ENCODE measurements at places on chromosomes 11 and 22.
A peak's percentile ranks its signal among the peaks of the same experiment; 100 is the strongest.

- no peak for DNase-seq
These were observed 29.4 kb upstream of the TTC36 start for GRCh38 chr11:118497831-118498230.

GRCh38 chr22:46842606-46843005, 80.2 kb downstream of the TBC1D22A start:
- DNase-seq = no peak

GRCh38 chr11:16178273-16178672, 178.1 kb downstream of the SOX6 start:
- no peak for DNase-seq

DNA sequence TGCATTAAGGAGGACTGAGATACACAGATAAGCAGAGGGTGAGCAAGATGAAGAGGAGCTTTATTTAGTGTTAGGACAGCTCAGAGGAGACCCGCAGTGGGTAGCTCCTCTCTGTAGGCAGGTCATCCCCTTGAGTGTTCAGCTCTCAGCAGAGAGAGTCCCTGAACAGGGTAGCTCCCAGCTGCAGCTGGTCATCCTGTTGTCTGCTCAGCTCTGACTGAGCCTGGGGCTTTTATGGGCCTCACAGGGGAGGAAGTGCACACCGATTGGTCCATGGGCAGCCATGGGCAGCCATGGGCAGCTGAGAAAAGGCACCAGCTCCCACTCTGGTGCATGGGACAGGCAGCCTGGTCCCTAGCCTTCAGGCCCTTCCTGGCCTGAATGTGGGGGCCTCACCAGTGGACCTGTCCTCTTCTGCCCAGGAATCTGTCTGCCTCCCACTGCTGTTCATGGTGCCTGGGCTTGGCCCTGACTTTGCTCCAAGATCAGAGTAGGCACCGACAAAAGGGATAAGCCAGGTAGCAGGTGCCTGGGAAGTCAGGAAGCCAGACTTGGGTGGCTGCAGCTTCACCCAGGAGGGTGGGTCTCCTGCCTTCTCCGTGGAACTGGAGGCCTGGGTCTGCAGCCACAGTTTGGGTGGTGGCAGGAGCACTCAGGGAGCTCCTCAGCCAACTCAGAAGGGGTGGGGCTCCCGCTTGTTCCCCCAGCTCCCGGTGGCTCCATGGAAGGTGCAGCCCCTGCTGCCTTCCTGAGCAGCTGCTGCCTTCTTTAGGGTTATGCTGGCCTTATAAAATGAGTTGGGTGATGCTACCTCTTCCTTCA, 54.7 kb downstream of the MYEOV start:
- DNase-seq = no peak

DNA sequence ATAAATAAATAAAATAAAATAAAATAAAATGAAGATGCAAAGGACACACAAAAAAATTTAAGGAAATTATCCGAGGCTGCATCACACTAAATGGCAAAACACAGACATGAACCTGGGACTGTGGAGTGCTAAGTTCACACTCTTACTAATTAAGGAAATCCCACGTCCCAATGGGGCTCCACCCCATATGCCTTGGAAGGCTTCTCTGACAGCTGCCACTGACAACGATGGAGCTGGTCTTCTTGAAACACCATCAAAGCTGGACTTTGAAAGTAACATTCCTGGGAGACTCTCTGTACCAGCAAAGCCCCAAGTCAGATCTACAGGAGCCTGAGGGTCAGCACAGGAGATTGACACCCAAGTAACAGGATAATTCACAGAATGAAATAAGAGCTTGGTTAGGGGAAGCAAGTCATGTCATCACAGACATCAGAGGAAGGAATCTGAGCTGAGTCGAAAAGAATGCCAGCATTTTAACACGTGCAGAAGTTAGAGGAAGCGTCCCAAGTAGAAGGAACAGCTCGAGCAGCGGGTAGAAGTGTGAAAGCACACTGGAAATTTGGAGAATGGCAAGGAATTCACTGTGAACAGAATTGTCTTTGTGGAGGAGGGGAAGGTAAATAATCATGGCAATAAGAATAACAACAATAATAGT, 13.8 kb downstream of the TPST2 start:
- DNase-seq = no peak

DNA sequence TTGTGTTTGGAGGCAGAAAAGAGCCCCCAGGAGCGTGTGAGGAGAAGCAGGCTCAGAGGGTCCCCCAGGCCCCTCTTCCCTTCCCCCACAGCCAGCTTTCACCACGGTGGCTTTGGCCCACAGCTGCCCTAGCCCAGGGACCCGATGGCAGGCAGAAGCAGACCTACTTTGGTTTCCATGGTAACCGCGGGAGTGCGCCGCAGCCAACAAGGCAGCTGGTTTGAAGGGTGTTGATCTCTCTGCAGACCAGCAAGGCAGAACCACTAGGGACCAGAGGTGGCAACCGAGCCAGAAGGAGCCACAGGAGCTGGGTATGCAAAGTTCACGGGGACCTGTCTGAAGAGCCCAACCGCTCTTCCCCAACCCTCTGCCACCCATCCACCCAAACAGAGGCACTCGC, 69.4 kb downstream of the BUD13 start:
- peak; percentile 72 for DNase-seq

DNA sequence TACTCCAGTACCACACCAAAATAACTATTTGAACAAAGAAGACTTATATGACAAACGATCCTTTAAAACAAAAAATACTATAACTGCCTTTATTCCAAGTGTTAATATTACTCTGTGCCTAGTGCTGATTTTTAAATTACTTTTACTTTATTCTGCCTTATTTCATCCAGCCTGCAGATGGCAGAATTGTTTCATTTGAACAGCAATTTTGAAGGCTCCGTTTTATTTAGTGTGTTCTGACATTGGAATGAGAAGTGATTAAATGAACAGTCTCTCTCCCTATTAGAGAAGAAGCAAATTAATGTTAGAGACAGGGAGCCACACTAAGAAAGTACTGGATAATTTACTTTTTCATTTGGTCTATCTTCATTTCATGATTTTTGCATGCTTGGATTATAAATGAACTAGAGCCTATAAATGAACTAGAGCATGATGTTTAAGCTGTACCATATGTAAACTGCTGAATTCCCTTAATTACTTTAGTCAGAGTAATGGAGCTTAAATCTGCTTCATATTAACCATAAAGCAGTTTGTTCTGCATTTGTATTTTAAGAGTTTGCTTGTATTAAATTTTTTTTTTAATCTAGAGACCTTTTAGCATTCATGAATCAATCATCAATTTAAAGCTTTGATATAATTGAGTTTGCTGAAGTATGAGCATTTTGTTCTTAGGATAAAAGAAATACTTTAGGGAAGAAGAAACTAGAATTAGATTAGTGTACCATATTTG, 9.8 kb downstream of the PDHX start:
- DNase-seq = no peak

DNA sequence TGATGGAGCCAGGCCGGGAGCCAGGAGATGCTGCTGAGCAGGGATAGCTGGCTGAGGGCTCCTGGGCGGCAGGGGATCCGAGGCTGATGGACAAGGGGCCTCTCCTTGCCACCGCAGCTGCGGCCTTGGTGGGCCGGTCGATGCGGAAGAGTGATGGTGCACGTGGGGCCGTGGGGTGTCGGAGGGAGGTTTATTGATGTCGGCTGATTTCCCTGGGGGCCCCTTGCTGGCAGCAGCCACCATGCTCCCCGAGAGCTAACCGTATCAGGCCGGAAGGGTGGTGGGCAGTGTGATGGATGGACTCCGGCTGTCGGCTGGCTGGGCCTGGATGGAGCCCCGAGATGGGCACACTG, 31.0 kb upstream of the CCDC188 start:
- DNase-seq = no peak

All from posterior cingulate gyrus (tissue), 11 donors.